ENCODE measurements at places on chromosomes 16 and 17.

DNA sequence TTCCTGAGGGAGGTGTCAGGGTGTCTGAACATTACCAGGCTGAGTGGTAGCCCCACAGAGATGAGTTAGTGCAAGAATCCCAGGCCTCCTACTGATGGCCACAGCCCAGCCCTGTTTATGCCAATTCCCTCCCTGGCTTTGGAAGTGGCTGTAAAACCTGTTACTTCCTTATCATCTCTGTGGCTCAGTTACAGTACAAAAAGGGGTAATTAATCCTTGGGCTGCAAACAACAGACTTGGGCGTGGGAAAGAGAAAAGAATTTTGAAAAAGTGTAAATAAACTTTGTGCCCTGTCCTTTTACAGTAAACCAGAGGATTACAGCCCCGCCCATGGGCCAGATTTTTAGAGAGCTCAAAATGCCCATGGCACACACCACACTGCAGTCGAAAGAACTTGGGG, 73.1 kb upstream of the AXIN2 start:
- DNase-seq: no peak

DNA sequence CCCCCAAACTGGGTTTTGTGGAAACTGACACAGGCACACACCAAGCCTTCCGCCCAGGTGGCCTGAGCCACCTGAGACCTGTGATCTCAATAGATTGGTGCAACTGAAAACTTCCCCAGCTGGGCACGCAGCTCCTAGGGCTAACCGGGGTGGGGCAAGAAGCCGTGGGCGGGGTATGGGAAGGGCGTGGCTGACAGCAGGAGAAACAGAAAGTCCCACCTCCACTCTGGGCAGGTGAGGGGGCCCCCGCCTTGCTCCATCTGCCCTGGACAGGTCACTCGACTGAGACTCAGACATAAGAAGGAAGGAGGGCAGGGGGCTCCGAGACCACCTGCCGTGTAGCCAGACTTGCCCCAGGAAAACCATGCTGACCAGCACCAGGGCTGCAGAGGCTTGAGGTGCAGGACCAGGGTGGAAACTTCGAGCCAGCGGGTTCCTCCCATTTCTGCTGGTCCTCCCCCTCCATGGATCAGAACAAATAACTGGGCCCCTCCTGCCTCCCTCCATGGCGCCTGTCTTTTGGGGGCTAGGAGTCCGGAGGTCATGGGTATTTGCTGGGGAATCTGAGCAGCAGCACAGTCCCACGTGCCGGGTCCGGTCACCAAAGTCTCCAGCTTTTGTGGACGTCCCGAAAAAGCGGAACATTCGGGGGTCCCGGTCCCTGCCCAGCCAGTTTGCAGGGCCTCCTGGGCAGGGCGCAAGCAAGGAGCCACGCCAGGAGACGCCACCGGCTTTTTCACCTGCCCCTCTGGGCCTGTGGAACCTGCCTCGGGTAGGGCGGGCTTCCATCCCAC, 1.3 kb downstream of the TIMP2 start:
- DNase-seq: no peak

- no peak for DNase-seq
Measured at GRCh38 chr16:3937066-3937875, 56.8 kb upstream of the CREBBP start.

- DNase-seq: no peak
Measured at GRCh38 chr17:39605492-39606433, 2.0 kb downstream of the NEUROD2 start.

- no peak for DNase-seq
Measured at GRCh38 chr17:80862481-80862961, 129.1 kb upstream of the CHMP6 start.

DNA sequence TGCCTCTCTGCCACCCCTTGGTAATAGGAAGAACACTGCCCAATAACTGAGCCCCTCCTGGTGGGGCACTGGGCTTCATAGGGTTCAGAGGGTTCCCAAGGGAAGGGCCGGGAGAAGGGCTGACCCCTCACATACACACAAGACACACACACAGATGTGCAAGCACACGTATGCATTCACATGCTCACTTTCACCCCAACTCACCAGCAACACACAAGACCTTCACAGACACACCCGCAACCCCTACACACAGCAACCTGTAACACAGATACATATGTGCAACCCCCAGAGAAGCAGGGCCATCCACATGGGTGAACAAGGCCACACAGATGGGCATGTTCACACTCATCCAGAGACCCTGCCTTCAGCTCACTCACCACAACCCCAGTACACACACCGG, 225.1 kb downstream of the ZNF423 start:
- no peak for DNase-seq

DNA sequence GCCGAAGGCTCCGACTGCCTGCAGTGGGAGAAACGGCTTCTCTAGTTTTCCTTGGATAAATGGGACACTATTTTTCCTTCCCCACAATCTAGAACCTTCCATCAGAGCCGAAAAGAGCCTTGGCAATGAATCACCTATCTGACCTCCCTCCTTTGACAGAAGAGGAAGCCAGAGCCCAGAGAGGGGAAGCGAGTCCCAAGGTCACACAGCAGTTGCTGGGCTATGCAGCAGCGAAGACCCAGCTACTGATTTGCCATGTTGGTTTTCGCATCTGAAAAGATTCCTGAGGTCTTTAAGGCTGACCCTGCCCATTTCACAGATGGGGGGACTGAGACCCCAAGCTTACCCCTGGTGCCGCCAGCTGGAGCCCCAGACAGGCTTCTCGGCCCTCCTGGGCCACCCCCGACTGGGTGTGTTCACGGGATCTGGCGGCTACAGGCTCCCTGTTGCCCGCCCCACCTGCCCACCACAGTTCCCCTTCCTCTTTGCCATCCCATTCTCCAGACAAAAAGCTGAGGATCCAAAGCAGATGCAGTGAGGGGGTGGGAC, 45.9 kb downstream of the RAI1 start:
- DNase-seq: no peak

DNA sequence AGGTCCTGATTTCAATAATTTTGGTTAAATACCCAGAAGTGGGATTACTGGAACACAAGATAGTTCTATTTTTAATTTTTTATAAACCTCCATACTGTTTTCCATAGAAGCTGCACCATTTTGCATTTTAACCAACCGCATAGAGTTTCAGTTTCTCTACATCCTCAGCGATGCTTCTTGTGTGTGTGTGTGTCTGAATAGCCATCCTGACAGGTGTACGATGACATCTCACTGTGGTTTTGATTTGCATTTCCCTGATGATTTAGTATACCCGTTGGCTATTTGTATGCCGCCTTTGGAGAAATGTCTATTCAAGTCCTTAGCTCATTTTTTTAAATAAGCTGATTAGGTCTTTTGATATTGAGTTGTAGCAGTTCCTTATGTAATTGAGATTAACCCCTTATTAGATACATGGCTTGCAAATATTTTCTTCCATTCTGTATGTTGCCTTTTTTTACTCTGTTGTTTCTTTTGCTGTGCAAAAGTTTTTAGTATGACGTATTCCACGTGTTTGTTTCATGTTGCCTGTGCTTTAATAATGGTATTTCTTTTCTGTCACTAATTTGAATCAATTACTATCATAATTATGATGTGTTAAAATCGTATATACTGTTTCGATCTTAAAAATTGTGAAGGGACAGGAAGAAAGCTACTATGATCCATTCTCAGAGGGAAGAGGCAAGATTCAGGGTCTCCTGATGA, 227.2 kb upstream of the MON1B start:
- no peak for DNase-seq

GRCh38 chr17:17017343-17018014, 24.8 kb upstream of the MPRIP start:
- DNase-seq: no peak

GRCh38 chr16:48608452-48608851, 1.5 kb downstream of the N4BP1 start:
- no peak for DNase-seq

- DNase-seq: no peak
Measured at GRCh38 chr16:8831871-8832716, 34.5 kb downstream of the PMM2 start.

DNA sequence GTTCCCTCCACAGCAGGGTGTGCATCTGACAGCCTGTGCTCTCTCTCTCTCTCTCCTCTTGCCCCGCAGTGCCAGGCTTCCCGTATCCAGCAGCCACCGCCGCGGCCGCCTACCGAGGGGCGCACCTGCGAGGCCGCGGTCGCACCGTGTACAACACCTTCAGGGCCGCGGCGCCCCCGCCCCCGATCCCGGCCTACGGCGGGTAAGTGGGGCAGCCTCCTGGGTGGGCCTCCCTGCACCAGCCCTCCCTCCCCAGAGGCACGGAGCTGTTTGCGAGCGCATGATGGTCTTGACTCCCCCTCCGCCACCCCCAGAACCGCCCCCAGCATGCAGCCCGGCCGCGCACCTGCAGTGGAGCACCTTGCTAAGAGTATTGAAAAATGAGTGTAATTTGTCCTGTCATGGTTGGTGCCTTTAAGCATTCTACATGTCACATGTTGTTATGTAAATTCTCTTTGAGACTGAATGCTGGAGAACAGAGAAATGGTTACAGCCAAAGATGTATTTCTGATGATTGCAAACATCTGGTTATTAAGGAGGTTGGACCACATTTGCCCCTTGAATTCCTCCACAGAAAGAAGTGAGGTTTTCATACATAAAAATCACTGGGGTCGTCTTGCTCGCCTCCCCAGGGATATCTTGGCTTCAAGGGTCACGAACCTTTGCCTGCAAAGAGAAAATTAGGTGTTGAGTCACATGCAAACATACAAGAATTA, 321.3 kb downstream of the RBFOX1 start:
- no peak for DNase-seq

GRCh38 chr16:3774156-3774767, 56.9 kb upstream of the TRAP1 start:
- no peak for DNase-seq

All from Panc1 (cell line).